Stimulated activated CD4-positive, alpha-beta T cell treated with anti-CD3 and anti-CD28 coated beads, Interleukin-12 subunit alpha, Interleukin-12 subunit beta, amount 100 ng/mL, for 4 hours (primary cell): ENCODE measurements at places on chromosomes 11 and 22.

DNA sequence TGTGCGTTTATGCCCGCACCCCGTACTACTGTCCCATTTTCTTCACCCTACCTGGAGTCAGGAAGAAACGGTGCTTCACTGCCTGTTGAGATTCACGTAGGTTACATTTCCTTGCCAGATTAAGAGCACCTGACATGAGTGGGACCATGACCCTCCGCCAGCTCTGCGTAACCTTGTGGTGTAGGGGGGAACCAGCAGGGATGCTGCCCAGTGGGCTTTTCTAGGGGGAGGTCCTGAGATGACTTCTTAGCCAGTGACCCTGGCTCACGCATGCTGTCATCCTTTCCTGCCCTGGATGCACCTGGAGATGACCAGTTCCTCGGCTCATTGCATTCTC is 967 bp upstream of the ARVCF start:
- DNase-seq: no peak

DNA sequence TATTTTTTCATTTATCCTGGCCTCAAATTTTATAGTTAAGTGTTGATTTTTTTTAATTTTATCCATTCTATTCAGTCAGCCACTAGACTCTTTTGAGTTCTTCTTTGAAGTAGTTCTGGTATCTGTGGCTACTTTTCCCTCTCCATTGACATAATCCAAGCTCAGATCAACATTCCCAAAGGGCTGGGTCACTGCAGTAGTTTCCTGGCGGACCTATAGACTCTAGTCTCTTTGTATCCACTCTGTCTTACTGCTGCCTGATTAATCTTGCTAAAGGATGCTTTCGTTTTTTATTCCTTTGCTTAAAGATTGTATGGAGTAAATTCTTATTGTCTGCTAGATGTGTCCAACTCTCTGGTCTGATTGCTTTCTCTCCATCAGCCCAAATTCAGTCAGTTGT is 87.6 kb downstream of the UVRAG start:
- no peak for DNase-seq

- no peak for DNase-seq
These were observed 410.3 kb downstream of the KCNA4 start for GRCh38 chr11:29606330-29607031.

GRCh38 chr11:72759468-72759985 is 7.3 kb upstream of the ARAP1 start:
- no peak for DNase-seq

DNA sequence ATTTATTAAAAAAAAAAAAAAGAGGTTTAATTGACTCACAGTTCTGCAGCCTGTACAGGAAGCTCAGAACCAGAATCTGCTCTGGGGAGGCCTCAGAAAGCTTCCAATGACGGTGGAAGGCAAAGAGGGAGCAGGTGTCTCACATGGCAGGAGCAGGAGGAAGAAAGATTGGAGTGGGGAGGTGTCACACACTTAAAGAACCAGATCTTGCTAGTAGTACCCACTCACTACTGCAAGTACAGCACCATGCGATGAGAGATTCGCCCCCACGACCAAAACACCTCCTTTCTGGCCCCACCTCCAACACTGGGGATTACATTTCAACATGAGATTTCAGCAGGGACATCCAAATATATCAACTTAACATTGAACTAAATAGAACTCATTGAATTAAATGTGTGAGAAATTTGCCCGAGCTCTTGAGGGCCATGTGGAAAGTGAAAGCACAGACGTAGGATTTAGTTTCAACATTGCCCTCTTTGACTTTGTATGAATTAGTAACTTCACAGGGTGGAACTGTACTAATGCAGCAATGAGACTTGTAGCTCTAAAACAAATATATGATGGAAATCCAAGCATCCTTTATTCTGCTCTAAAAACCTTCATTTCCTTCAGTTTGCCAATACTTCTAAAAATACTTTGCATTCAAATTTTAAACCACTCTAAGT is 628.2 kb downstream of the FAM181B start:
- DNase-seq: no peak

GRCh38 chr11:107961480-107961879 is 33.2 kb downstream of the RAB39A start:
- DNase-seq: no peak

DNA sequence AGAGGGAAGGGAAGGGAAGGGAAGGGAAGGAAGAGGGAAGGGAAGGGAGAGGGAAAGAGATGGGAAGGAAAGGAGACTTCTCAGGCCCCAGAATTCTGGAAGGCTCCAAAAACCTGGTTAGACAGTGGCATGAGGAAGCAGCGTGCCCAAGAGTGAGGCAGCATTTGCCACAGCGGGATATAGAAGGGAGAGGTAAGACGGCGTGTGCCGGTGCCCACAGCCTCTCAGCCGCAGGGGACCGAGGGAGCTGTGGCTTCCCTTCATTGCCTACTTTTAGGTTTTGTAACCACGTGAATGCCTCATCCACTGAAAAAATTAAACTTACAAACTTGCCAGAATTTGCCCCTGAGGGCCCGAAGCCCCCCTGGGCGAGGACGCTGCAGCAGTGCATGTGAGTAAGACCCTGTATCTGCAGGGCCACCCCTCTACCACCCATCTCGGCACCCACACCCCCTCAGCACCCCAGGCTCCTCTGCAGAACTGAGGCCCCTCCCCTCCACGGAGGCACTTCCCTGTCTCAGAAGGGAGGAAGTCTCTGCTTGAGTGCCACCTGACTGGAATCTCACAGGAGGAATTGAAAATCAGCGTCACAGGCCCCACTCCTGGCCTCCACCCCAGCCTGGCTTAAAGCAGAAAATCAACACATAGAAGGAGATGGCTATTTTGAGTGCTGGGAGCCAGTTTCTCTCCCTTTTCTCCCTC is 58.1 kb downstream of the LINC01488 start:
- DNase-seq: no peak

- DNase-seq: no peak
These were observed 21.0 kb downstream of the FLI1 start for GRCh38 chr11:128714881-128715280.
